ENCODE measurements at places on chromosomes 16 and 17. TPM values are rescaled to one million over a fixed set of nuclear protein-coding genes. Genes with fewer than 3 reads are reported as not detected.

OTOP2 gene
- not detected for total RNA-seq

DNA sequence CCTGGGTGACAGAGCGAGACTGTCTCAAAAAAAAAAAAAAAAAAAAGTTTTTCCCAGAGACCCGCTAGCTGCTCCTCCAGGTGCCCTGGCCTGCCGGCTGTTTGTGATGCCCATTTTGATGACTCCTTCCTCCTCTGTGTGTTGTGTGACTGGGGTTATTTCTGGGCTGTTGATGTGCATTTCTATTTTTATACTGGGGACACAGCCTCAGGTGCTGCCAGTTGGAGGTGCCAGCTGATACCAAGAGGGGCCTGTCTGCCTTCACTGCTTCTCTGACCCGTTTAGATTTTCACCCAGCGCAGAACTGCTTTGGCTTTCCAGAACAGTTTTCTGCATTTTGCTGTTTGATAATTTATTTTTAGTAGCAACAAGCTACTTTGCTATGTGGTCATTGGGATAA, 6.7 kb downstream of the PLA2G15 start:
- DNase-seq, result no peak
- H3K4me3 ChIP-seq, result no peak overlapping the region
- peaks cover 7% of the 10 kb centered on the region for H3K36me3 ChIP-seq

GRCh38 chr17:77312786-77313599, 172.2 kb downstream of the SEC14L1 start:
- no peaks in the 10 kb centered on the region for H3K27me3 ChIP-seq
- H3K27ac ChIP-seq, result peak overlapping the region; percentile 91
- DNase-seq, result no peak
- H3K4me3 ChIP-seq, result no peak overlapping the region

GRCh38 chr16:47826070-47826469, 329.7 kb downstream of the ABCC12 start:
- H3K27ac ChIP-seq, result no peak overlapping the region
- H3K4me3 ChIP-seq, result no peak overlapping the region
- H3K27me3 ChIP-seq, result no peaks in the 10 kb centered on the region
- no peaks in the 10 kb centered on the region for H3K4me1 ChIP-seq
- no peaks in the 10 kb centered on the region for H3K36me3 ChIP-seq

- H3K27ac ChIP-seq, result no peak overlapping the region
- no peak for DNase-seq
- H3K4me3 ChIP-seq, result no peak overlapping the region
Observed at GRCh38 chr17:44444735-44445105, 55.3 kb upstream of the ITGA2B start.
